Activated T-helper 9 cell treated with anti-CD3 and anti-CD28 coated beads, Interleukin-2, amount 50 U/mL, for 16 hours (primary cell): ENCODE measurements at places on chromosomes 5 and 9.

GRCh38 chr5:145295236-145295835 lies 539.8 kb downstream of the PRELID2 start:
- no peak for DNase-seq

DNA sequence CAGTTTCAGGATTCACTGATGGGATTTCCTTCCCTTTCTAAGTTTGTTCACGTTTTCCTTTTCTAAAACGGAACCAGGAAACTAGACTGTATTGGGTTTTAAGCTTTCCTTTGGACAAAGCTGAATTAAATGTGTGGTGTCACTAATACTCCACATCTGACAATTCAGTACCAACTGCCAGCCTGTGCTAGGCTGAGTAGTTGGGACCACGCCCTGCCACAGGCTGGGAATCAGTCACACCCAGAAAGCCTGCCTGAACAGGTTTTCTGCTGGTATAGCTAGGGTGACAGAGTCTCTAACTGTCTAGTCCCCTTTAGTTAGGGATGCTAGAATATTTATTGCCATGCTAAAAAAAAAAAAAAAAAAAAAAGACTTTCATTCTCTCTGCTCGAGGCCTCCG lies 15.6 kb downstream of the SPACA9 start:
- no peak for DNase-seq

DNA sequence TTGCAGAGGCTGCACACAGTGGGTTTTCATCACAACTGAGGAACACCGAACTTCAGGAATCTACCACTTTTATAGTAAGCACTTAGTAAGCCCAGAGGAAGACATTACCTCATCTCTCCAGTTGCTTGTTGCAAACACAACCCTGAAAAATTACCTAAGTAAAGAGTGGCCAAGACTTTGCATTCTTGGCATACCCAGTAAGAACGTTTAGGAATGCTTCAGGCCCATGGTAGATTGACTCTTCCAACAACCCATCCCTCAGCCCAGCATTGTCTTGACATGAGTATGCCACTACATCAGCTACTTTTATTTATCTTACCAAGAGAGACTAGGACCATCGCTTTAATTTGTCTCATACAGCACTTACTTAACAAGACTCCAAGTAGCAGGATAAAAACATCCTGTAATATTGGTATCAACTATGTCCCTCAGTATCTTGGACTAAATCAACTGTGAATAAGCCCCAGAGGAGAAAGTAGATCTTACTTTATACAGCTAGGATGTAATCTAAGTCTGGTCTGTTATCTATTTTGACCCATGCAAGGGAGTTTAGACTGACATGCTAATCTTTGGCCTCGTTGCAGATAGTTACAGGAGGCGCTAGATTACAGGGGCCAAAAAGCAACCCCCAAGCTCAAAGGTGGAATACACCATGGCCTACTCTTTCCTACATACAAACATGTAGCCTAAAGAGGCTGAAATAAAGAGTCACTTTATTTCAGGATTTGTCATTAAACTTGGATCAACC lies 114.9 kb downstream of the INVS start:
- DNase-seq = no peak

GRCh38 chr5:132758451-132758850 lies 11.2 kb downstream of the CCNI2 start:
- no peak for DNase-seq

DNA sequence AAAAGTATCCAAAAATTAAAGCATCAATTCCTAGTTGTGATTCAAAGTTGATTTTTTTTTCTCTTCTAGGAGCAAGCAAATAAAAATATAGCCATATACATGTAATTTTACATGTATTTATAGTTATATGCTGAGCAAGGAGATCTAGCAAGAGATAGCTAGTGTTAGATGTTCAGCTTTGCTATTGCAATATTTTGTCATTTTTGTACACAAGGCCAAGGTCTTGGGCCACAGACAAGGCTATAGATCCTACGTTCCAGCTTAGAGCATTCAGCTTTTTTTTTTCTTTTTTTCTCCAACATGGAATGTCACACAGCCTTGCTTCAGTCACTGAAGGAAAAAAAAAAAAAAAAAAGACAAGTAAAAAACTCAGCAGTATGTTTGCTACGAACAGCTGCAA lies 36.8 kb downstream of the HMGCR start:
- no peak for DNase-seq

- no peak for DNase-seq
These were observed 47.0 kb upstream of the SELENOP start for GRCh38 chr5:42858687-42859086.

GRCh38 chr5:55232271-55232984 lies 980 bp downstream of the CCNO start:
- DNase-seq = no peak

GRCh38 chr5:38615981-38616451 lies 59.6 kb upstream of the LIFR start:
- no peak for DNase-seq

GRCh38 chr9:136539427-136540421 lies 6.1 kb downstream of the NOTCH1 start:
- peak; percentile 86 for DNase-seq

DNA sequence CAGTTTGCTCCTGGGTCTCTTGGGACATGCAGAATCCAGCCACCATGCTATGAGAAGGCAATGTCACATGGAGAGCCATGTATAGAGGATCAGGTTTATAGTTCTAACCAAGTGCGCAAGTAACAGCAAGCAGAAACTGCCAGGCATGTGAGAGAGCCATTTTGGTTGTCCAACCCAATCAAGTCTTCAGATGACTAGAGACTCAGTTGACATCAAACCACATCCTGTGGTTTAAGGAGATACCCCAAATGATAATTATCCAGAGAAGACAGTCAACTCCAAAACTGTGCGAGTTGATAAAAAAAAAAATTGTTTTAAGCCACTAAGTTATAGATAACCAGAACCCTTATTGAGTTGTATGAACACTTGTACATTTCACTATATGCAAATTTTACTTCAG lies 40.2 kb downstream of the TMEM232 start:
- DNase-seq = no peak

DNA sequence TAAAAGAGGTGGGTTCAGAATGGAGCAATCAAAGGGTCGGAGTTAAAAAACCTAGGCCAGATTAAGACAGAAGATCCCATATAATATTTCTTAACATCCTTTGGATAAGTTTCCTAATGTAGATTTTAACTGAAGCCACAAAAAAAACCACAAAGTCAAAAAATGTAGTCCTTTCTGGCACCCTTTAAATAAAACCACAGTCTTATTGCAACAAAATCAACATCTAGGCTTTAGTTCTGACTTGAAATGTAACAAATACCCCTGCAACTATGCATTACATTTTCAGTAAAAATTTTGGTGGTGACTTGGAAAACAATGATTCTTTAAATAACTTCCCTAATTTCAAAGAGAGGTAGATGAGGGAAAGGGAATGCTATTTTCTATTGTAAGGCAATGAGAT lies 109.2 kb downstream of the PSAT1 start:
- no peak for DNase-seq

DNA sequence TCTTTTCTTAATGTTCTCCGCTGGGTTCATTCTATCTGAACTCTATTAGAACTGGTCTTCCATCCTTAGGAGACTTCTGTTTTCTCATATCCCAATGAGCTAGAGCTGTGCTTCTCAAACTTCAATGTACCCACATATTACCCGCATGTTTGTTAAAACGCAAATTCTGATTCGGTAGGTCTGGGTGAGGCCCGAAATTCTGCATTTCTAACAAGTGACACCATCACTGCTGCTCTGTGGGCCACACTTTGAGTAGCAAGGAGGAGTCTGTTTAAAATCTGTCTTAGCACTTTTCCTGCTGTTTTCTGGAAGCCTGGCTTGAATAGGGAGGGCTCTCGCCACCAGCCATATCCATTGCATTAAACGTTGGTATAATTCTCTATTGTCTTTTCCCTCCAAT lies 151.9 kb upstream of the CLINT1 start:
- no peak for DNase-seq

- no peak for DNase-seq
These were observed 389.0 kb upstream of the BRINP1 start for GRCh38 chr9:119758241-119758640.

- DNase-seq = no peak
These were observed 537.6 kb downstream of the ANXA1 start for GRCh38 chr9:73689051-73689870.

DNA sequence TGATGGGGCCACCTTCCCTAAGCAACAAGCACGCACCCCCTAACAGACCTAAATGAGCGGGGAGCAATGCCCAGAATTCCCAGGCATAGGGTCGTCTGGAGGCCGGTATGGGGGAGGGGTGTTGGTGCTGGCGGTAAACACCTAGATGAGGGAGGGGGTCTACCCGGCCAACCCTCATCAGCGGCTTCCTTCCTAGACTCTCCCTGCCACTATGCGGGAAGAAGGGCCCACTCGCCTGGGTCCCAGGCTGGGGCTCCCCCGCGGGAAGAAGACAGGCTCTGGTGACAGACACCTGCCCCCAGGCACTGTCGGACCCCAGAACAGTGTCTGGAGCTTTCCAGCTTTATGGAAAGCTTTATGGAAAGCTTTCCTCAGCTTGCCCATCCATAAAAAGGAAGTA lies 519.0 kb upstream of the SEMA6A start:
- no peak for DNase-seq

- no peak for DNase-seq
These were observed 117.2 kb upstream of the PITX1 start for GRCh38 chr5:135151256-135151655.

GRCh38 chr9:93479726-93480125 lies 26.3 kb upstream of the FAM120AOS start:
- no peak for DNase-seq

DNA sequence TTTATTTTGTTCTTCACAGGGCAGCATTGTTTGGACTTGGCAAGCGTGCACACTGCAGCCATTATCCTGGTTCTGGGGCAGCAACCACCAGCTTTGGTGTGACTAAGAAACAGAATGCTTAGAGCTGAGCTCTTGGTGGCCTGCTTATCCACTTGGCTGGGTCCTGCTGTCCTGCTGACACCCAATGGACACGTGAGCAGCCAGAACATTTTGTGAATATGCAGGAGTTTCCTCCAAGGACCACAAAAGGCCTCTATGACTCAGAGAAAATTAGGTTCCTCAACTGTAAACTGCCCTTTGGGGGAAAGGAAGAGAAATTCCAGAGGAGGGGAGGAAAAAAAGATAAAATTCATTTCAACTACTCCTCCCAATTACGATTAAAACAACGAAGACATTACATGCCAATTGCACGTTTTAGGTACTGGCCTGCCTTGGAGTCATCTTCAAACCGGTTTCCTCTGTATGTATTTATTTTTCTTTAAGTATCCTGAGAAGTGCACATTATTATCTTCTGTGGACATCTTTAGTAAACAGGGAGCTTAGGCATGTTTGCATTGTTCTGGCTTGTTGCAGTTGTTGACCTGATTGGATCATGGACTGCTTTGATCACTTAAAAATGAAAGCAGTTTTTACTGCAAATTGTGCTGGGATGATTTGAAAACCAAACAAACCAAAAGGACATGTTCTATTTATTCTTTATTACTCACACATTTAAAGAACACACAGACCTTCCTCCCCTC lies 82.3 kb upstream of the TLE4 start:
- no peak for DNase-seq

DNA sequence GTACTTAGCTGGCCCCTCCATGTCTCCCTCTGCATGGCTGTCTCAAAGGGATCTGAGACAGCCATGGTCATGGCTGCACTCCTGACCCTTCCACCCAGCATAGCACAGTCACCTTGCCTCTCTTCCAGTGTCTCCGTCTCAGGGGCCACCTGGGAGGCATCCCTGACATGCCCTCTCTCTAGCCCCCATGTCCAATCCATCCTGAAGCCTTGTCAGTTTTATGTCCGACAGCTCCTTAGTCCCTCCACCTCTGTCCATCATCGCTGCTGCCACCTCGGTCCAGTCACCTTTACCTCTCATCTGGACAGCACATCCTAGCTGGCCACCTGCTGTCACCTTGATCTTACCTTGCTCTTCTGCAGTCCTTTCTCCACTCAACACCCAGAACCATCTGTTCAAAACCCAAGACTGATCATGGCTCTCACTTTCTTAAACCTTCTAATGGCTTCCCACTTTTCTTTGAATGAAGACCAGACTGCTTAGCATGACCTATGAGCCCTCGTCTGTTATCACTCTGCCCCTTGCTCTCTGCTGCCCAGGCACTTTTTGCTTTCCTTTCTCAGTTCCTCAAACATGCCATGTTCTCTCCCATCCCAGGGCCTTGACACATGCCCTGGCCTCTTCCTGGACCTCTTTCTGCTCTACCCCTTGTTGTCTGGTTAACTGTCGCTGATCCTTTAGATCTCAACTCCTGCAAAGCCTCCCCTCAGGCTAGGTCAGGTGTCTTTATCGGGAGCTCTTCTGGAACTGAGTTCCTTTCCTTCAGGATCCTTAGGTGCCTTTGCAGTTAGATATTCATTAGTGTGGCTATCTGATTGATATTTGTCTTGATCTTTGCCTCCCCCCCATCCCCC lies 181.8 kb upstream of the PITX1 start:
- no peak for DNase-seq

DNA sequence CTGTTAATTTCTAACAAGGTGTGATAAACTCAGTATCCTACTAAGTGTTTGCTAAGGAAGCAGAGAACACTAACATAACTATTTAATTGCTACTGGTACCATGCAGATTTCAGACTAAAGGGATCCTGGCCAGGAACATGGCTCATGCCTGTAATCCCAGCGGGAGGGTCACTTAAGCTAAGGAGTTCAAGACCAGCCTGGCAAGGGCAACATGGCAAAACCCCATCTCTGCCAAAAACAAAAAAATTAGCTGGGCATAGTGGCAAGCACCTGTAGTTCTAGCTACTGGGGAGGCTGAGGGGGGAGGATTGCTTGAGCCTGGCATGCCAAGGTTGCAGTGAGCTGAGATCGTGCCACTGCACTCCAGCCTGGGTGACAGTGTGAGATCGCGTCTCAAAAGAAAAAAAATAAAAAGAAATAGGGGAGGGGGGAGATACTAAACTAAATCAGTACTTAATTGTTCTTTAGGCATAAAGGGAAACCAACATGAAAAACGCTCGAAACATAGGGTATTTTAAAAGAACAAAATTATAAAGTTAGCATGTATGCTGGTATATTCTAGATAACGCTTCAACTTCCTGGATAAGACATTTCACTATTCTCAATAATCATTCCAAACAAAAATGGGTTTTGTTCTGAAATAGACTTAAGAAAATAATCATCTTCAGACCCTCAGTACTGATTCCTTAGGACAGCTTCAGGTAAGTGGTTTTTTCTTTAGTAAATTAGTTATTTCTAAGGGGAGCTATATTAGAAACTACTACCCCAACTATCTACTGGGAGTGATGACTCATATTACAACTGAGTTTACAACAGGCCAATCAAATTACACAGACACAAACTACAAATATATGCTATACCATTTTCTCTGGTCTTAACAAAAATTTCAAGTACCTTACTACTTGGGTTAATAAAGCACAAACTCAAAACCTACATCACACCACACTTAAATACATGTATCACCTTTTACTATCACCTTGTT lies 3.5 kb downstream of the PANK3 start:
- no peak for DNase-seq

DNA sequence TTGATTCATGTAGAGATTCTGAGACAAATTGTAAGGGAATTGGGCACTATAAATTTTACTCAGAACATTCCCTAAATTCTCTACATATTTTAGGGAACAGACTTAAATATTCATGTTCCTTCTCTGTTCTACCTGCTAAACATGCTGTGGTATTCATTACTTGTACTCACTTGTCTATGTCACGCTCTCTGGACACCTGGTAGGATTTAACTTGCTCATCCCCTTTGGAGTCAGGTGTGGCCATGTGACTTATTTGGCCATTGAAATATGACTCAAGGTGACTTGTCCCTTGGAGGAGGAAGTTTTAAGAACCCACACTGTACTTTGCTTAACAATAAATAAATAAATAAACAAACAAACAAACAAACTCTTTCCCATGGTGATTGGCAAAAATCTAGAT lies 2258.8 kb upstream of the WWC1 start:
- DNase-seq = no peak
